Small intestine (tissue), 16 donors: ENCODE measurements at places on chromosomes 4 and X. TPM values are rescaled to one million over a fixed set of nuclear protein-coding genes. Genes with fewer than 3 reads are reported as not detected.

The RRH gene
- polyA plus RNA-seq = not detected

The SCD5 gene
- 0.45 TPM for polyA plus RNA-seq

The FREM3 gene
- polyA plus RNA-seq = 0.09 TPM

The UCP1 gene
- polyA plus RNA-seq = not detected

The MRPL1 gene
- polyA plus RNA-seq = 61.8 TPM

The ADH1B gene
- polyA plus RNA-seq = 25.1 TPM

The CXCR3 gene
- 0.84 TPM for polyA plus RNA-seq

The SUPT20HL2 gene
- polyA plus RNA-seq = 0.04 TPM

DNA sequence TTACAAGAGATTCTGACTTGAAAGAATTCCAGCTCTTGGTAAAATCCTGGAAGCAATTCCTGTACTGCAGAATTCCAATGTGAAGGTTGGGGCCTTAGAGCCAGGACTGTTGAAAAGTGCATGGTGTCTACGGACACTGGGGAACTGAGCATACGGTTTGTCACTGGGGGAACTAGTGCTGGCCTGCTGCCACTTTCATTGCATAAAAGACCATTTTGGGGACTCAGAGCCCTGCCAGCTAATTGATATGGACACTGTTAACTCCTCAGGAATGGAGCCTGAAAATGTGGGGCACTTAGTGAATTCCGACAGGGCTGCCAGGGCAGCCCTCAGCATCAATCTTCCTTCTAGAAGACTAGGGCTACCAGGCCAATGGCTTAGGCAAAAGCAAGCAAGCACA lies 55.9 kb downstream of the AMOT start:
- peaks cover 12% of the 10 kb centered on the region for H3K36me3 ChIP-seq
- H3K27ac ChIP-seq = peak overlapping the region; percentile 30
- H3K4me3 ChIP-seq = no peak overlapping the region
- DNase-seq = no peak

DNA sequence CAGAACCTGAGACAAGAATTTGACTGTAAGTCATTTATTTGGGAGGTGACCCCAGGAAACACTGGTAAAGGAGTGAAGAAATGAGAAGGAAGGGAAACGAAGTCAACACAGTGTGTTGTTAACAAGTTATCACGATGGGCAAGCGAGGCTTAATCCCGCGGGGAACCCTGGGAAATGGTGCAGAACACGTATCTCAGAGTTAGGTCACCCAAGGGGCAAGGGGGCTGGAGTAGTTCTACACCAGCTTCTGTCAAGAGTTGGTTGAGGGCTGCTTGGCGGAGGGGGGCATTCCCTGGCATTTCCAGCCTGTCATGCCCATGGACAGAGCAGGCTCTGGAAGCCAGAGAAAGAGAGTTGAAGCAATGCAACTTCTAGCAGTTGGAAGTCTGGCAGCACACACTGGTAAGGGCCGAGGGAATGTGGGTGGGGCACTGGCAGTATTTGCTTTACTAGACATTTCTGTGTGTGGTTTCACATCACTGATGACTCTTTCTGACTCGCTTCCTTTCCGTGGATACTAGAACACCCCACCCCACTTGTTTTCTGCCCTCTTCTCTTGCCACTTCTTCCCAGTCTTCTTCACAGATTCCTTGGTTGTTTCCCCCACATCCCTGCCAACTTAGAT lies 52.2 kb upstream of the ADGRG2 start:
- no peak overlapping the region for H3K27ac ChIP-seq
- no peak for DNase-seq
- no peaks in the 10 kb centered on the region for H3K27me3 ChIP-seq
- no peaks in the 10 kb centered on the region for H3K36me3 ChIP-seq
- H3K4me1 ChIP-seq = no peaks in the 10 kb centered on the region

DNA sequence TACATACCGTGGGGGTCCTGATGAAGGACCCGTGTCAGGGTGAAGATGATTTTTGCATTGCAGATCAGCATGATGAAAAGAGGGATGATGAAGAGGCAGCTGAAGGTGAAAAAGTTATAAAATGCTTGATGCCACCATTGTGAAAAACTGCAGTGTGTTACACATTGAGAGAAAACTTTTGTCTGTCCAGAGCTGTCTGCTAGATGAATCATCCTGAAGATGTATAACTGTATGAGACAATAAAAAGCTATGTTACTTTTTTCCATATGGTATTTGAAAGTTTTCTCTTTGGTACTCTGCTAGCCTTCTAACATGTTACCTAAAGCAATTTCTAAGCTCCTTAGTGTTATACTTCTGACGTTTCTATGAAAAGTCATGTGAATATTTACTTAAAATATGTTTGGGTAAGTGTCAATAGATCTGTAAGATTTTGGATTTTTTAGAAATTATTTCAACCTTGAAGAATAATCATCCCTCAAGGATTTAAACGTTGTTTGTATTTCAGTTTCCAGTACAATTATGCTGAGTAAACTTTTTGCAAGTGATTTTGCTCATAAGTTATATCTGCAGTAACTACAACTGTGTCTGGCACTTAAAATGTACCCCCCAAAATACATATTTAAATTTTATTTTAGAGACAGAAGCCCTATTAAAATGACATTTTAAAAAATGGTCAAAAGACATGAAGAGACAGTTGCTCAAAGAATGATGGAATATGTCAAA lies 9.5 kb downstream of the GNRHR start:
- no peaks in the 10 kb centered on the region for H3K4me1 ChIP-seq
- no peaks in the 10 kb centered on the region for H3K36me3 ChIP-seq
- H3K4me3 ChIP-seq = no peak overlapping the region
- no peaks in the 10 kb centered on the region for H3K27me3 ChIP-seq
- no peak overlapping the region for H3K27ac ChIP-seq

DNA sequence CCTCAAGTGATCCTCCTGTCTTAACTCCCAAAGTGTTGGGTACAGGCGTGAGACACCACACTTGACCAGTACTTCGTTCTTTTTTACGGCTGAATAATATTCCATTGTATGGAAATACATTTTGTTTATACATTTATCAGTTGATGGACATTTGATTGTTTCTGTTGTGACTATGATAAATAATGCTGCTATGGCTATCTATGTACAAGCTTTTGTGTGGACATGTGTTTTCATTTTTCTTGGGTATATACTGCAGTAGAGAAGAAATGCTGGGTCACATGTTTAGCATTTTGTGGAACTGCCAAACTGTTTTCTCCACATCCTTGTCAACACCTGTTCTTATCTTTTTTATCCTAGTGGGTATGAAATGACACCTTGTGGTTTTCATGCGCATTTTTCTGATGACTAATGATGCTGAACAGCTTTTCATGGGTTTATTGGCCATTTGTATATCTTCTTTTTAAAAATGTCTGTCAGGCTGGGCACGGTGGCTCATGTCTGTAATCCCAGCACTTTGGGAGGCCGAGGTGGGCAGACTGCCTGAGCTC lies 37.3 kb downstream of the SAT1 start:
- no peaks in the 10 kb centered on the region for H3K4me1 ChIP-seq
- H3K36me3 ChIP-seq = no peaks in the 10 kb centered on the region
- H3K4me3 ChIP-seq = no peak overlapping the region
- peak overlapping the region; percentile 63 for H3K27ac ChIP-seq
- no peaks in the 10 kb centered on the region for H3K27me3 ChIP-seq

GRCh38 chr4:26611885-26612284 lies 28.0 kb downstream of the TBC1D19 start:
- no peaks in the 10 kb centered on the region for H3K27me3 ChIP-seq
- no peaks in the 10 kb centered on the region for H3K36me3 ChIP-seq
- H3K4me1 ChIP-seq = no peaks in the 10 kb centered on the region
- H3K27ac ChIP-seq = no peak overlapping the region

- no peak overlapping the region for H3K4me3 ChIP-seq
- no peaks in the 10 kb centered on the region for H3K27me3 ChIP-seq
- no peak overlapping the region for H3K27ac ChIP-seq
- no peaks in the 10 kb centered on the region for H3K36me3 ChIP-seq
- H3K4me1 ChIP-seq = no peaks in the 10 kb centered on the region
Measured at GRCh38 chr4:79651456-79651855, 243.4 kb upstream of the GK2 start.
